ENCODE measurements at places on chromosomes 3 and 15. TPM values are rescaled to one million over a fixed set of nuclear protein-coding genes. Genes with fewer than 3 reads are reported as not detected.

Gene MRPL47
- polyA plus RNA-seq: 63.2 TPM

Gene ZNF80
- not detected for polyA plus RNA-seq

Gene POPDC2
- polyA plus RNA-seq: 75.8 TPM

Gene MITF
- polyA plus RNA-seq: 29.0 TPM

Gene SHF
- polyA plus RNA-seq: 1.7 TPM

Gene SPINK8
- not detected for polyA plus RNA-seq

Gene SAMMSON
- not detected for polyA plus RNA-seq

Gene MAP3K13
- 2.6 TPM for polyA plus RNA-seq

Gene SMCO1
- 4.1 TPM for polyA plus RNA-seq

Gene IQCF5
- polyA plus RNA-seq: not detected

GRCh38 chr3:172038798-172039435 lies 461 bp upstream of the FNDC3B start:
- DNase-seq: peak; percentile 55

DNA sequence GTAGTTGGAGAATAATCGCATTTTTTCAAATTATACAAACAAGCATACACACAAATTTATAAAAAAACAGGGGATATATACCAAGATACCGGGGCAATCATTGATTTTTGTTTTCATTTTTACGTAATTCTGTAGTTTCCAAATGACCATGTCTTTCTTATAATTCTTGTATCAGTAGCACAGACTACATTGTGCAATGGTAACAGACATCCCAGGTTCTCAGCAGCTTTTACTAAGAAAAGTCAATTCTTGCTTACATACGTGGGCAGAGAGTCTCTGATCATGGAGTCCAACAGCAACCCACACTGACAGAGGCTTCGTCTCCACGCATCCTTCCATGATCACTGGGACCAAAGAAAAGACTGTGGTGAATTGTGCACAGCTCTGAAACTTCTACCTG lies 441.3 kb downstream of the TBL1XR1 start:
- no peak for DNase-seq

DNA sequence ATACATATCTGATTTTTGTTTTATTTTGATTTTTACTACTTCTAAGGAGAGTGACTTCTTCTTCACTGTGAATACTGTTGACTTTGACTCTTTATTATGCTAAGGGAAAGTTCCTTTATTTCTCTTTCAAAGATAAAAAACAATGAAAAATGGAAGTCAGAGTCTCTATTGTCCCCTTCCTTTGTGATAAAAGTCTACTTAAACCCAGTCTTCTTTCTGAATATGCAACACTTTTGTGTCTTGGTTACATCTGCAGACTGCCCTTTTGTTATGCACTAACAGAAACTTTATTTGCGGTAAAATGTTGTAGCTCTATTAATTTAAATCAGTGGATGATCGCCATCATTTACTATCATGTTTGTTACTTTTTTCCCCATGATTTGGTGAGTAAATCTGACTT lies 13.2 kb downstream of the PARP15 start:
- DNase-seq: no peak

- DNase-seq: no peak
Measured at GRCh38 chr3:181906338-181906737, 194.6 kb downstream of the SOX2 start.

- no peak for DNase-seq
Measured at GRCh38 chr15:34049112-34049511, 10.1 kb upstream of the AVEN start.

DNA sequence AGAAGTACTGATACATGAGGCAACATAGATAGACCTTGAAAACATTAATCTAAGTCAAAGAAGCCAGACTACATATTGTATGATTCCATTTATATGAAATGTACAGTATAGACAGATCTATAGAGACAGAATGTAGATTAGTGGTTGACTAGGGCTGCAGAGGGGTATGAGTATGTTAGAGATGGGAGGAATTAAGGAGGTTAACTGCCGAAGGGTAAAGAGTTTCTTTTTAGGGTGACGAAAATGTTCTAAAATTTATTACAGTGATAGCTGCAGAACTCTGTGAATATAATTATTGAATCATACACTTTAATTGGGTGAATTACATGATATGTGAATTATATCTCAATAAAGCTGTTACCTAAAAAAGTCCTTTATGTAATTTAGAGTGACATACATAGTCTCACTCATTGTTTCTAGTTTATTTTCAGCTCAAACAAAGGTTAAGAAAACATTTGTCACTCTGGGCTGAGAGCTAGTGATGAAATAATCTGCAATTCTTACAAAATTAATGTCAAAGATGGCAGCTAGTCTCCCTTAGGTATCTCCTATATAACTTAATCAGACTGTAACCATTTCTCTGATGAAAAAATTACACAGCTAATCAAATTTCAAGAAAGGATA lies 61.4 kb downstream of the DENND4A start:
- no peak for DNase-seq

DNA sequence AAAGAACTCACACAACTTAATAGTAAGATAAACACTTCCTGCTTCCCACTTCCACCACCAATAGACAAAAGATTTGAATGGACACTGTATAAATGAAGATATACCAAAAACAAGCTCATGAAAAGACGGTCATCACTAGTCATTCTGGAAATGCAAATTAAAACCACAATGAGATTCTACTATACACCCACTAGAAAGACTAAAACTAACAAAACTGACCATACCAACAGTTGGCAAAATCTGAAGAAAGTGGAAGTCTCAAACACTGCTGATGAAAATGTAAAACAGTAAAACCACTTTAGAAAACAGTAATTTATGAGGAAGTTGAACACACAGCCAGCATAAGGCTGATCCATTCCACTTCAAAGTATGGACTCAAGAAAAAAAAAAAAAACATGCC lies 35.6 kb upstream of the CD96 start:
- DNase-seq: no peak

GRCh38 chr3:53234841-53235232 lies 21.0 kb downstream of the TKT start:
- DNase-seq: no peak

GRCh38 chr15:61489571-61489970 lies 260.5 kb upstream of the RORA start:
- DNase-seq: no peak

DNA sequence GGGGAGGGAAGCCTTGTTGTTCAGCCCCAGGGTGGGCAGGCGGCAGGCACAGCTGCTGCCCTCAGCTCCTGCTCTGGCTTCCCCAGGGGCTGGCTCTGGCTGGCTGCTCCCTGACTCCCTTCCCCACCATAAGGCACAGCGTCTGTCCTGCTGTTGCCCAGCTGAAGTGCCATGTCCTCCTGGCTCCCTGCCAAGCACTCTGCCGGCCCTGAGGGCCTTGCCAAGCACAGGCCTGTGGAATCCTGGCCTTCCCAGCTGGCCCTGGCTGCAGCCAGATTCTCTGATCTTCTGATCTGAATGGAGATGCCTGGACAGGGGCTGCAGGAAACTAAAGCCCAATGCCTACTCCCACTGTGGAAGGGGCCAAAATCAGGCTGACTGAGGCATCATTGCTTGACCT lies 1.1 kb downstream of the IQCF6 start:
- DNase-seq: peak; percentile 72

GRCh38 chr3:102158080-102158740 lies 276.6 kb upstream of the ZPLD1 start:
- no peak for DNase-seq

GRCh38 chr3:31960793-31961431 lies 20.1 kb downstream of the OSBPL10 start:
- no peak for DNase-seq

DNA sequence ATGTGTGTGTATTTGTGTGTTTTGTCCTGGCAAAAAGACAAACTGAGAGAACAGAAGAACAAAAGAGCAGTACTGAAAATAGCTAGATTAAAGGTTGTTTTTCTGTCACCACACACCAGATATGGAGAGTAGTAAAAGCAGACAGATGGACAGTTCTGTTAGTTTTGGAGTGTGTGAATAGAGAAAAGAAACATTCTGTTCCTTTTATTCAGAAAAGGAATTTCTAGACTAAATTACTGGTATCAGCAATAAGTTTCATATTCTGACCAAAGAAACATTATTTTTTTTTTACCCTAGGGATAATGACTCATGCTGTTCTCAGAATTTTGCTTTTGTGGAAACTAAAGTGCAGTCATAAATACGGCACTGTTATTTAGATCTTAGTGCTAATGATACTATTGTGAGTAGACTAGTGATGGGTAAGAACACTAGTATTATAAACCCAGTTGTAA lies 32.9 kb downstream of the PIK3CA start:
- no peak for DNase-seq

GRCh38 chr3:140117096-140117526 lies 182.1 kb downstream of the CLSTN2 start:
- DNase-seq: no peak

DNA sequence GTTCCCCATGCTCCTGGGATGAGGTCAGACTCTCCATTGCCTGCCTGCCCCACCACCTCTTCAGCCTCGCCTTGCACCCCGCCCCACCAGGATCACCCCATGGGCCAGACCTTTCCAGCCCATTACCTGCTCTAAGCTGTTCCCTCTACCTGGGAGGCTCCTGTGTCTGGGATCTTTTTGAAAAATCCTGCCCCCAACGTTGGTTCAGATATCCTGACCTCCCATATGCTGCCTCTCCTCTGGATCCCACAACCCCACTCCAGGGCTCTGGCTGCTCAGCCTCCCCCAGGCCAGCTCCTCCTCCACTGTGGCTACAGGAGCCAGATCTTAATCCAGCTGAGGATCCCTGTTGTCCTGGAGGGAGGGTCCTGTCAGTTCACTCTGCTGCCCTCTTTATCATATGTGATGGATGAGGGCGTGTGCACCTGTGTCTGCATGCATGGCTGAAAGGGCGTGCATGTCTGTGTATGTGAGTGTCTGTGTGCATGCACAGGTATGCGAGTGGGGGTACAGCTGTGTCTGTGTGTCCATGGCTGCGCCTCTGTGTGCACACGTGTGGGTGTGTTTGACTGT lies 21.7 kb upstream of the ALAS1 start:
- DNase-seq: no peak

- DNase-seq: no peak
Measured at GRCh38 chr15:66784174-66784573, 82.1 kb downstream of the SMAD6 start.

- DNase-seq: no peak
Measured at GRCh38 chr3:141279077-141279967, 47.7 kb downstream of the PXYLP1 start.

- DNase-seq: no peak
Measured at GRCh38 chr3:73681610-73682009, 56.9 kb upstream of the PDZRN3 start.

GRCh38 chr3:183980403-183980802 lies 37.3 kb downstream of the ABCC5 start:
- DNase-seq: peak; percentile 80

DNA sequence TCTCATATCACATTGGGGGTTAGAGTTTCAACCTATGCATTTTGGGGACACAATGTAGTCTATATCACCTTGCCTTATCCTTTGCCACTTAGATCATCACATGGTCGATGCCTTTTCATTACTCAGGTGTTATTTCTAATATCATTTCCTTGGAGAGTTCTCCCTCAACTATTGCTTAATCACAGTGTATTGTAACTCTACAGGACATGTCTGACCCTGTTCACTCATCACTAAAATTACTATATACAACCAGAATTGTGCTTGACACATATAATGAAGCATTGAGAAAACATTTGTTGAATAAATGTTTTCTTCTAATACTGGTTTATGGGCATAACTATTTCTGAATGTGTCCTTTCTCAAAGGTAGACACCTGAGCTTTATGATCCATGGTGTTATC lies 207.4 kb downstream of the EPHA6 start:
- DNase-seq: no peak

- DNase-seq: no peak
Measured at GRCh38 chr3:183815563-183815940, 9.8 kb downstream of the MAP6D1 start.

DNA sequence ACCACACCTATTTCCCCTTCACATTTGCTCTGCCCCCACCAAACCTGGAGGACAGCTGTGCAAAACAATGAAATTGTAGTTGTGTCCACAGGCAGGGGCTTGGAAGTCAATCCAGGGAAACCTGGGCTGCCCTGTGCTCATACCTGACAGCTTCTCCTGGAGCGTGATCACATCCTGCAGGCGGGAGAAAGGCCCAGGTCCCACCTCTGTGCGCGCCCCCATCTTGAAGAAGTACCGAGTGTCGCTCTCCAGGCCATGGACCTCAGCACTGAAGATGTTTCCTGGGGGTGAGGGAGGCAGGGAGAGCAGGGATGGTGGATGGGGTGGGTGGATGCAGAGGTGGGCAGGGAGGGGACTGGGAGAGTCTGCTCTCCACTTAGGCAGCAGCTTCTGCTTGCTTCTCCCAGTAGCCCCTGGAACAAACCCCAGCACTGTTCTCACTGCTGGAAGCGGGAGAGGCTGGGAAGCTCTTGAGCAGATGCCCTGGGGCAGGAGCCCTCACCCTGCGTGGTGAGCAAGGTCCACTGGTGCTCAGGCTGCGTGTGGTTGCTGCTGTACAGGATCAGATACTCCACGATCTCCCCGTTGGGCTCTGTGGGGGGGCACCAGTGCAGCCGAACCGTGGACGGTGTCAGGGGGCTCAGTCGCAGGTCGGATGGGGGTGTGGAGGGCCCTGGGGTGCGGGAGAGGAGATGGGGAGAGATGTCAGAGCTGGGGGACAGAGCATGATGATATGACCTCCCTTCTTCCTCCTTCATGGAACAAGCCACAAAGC lies 10.7 kb upstream of the IGDCC3 start:
- no peak for DNase-seq

- DNase-seq: no peak
Measured at GRCh38 chr15:28997791-28998190, 112.0 kb downstream of the APBA2 start.

DNA sequence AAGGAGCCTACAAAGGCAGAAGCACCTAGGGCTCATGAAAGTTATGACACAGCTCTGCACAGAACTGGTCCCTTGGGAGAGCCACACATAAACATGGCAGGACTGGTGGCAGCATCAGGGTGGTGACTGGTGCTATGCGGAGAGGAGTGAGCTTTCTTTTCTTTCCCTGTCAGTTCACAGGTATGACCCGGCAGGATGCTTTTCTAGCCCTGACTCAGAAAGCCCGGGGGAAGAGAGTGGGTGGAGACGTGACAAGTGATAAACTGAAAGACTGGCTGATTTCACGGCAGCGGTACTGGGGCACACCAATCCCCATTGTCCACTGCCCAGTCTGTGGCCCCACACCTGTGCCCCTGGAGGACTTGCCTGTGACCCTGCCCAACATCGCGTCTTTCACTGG lies 103.0 kb downstream of the LARS2 start:
- no peak for DNase-seq

- DNase-seq: no peak
Measured at GRCh38 chr3:126692858-126693257, 11.2 kb upstream of the CHCHD6 start.

DNA sequence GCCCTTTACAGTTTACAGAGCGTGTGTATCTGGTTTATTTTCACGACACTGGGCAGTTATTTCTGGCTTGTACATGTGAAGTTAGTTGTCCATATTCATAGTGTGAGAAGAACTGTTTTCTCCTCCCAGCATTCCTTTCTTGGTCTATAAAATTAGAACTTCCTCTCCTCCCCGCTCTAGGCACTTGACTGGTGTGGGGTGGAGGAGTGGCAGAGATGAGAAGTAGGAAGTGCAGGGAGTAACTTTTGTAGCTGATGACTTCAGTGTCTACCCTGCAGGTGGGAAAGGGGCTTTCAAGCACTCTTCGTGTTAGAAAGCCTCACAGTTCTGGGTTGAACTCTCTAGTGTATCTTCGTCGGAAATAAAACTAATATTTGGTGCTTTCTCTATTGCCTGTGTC lies 13.4 kb downstream of the APOD start:
- no peak for DNase-seq

Measured in psoas muscle (tissue), 8 donors.